Activated effector memory CD4-positive, alpha-beta T cell treated with Interleukin-2 at 50 U/mL for 16 hours (primary cell): ENCODE measurements at places on chromosomes 5 and 9.

GRCh38 chr5:50501491-50502228 lies 60.6 kb upstream of the EMB start:
- no peak for DNase-seq

- DNase-seq, result no peak
Measured at GRCh38 chr5:34695275-34696027, 39.3 kb downstream of the RAI14 start.

GRCh38 chr9:27125030-27125429 lies 16.0 kb downstream of the TEK start:
- DNase-seq, result no peak

DNA sequence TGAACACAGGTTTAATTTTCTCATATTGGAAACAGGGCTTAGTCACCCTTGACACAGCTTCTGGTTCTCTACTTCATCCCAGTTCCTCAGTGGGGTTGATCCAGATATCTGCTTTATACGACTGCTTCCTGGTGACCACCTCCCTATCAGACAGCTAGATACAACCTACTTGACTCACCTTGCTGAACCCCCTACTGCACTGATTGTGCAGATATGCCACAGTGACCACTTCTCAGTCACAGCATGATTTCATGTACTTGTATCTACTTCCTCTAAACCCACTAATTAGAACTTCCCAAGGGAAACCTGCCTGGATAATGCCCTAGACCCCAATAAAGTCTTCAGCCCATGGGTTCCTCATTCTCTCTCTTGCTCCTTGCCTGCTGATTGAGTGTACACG lies 18.4 kb upstream of the RFK start:
- DNase-seq, result no peak

DNA sequence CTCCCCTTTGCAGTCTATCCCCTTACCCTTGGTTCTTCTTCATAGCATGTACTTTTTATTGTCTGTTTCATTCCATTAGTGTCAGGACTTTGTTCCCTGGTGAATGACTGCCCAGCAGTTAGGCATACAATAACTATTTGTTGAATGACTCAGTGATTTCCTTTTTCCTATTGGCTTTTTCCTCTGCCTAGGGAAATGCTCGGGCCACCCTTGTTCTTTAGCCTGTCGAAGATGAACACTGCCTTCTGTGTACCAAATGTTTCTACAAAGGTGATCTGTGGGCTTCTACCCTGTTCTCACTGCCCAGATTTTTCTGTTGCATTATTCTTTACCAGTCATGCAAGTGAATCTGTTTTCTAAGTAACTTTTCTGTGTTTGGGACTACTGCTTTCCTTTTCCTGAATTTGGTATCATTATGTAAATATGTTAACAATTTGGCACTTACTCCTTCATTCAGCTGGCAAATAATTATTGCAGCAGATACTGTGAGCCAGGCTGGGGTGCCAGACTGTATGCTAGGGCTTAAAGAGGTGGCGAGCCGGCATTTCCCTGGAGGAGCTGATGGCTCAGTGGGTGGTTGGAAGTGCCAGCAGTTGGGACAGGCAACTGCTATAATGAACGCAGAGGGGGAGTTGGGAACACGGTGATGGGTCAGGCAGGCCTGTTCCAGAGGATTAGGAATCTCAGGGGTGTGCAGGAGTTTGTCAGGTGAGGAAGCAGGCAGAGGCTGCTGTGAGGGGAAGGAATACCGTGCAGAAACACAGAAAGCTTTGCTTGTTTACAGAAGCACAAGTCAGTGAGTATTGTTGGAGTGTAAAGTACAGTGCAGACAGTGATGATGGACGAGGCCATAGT lies 30.6 kb downstream of the KDM4C start:
- DNase-seq, result no peak

DNA sequence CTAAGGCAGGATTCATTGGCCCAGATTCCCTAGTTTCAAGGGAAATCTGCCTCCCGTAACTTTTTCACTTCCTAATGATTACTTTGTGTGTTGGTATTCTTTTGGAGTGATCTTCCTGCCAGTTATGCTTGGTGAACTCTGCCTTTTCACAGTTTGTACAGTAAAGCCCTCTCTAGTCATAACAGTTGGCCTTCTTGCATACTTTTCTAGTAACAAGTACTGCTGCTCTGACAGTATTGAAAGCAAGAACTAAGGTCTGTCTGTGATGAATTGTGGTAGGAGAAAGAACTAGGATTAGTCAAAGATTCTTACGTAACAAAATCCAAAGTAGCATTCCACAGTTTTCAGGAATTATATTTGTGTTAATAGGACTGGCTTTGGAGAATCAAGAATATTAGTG lies 1457.2 kb upstream of the WWC1 start:
- no peak for DNase-seq

DNA sequence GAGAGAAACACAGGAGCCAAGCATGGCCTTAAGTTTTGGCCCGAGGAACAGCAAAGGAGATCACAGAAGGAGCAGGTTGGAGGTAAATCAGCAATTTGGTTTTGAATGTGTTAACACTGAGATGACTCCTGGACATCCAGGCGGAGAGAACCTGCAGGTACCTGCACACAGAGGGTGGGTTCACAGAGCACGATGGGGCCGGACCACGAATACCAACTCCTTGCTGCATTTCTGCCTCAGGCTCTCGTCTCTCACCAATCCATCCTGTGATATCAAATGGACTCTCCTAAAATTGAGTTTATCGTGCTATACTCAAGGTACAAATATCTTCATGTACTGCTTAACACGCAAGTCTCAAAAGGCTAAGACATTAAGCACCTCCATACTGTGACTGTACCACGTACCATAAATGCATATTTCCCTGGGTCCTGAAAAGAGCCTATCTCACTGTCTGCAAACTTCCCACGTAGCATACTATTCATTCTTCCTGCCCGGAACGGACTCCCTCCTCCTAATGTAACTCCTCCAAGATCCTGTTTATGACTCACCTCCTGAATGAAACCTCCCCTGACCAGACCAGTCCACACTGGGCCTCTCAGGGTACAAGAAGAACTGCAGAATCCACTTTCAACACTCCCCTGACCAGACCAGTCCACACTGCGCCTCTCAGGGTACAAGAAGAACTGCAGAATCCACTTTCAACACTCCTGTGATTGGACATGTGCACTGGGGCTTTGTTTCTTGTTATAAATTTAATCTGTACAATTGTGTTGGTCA lies 380.8 kb upstream of the RFX3 start:
- no peak for DNase-seq

- DNase-seq, result no peak
Measured at GRCh38 chr5:132044207-132044606, 16.2 kb upstream of the IL3 start.

DNA sequence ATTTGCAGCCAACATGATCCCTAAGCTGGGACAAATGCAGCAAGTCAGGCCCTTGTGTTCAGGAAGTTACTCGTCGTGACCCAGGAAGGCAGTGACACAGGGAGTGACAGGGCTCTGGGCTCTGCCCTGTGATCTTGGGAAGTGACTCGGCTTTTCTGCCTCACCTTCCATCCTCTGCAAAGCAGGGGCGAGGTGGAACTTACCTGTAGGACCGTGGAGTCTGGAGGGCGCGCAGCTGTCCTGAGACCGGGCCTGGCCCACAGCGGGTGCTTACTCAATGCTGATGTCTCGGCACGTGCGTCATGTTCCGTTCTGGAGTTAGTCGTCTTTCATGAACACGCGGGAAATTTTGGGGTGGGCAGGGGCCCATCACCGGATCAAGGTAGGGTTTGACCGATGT lies 22.8 kb upstream of the LPCAT1 start:
- no peak for DNase-seq

DNA sequence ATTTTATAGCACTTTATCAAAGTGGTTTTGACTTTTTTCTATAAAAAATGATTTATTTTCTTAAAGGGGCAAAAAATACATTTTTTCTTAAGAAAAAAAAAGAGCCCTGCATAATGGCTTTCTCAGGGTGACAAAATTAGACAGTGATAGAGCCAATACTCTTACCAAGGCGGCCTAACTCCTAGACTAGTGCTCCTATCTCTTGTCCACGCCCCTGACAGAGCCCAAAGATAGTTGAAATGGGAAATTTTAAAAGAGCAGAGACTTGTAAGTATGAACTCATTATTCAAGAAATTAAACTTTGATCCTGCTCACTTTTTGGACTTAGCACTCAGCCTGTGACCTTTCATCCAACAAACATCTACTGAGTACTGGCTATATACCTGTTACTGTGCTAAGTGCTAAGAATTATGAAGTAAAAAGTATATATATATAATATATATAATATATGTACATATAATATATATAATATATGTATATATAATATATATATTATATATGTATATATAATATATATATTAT lies 1.2 kb downstream of the INVS start:
- DNase-seq, result no peak

GRCh38 chr5:97846643-97847042 lies 663.6 kb upstream of the RIOK2 start:
- no peak for DNase-seq

DNA sequence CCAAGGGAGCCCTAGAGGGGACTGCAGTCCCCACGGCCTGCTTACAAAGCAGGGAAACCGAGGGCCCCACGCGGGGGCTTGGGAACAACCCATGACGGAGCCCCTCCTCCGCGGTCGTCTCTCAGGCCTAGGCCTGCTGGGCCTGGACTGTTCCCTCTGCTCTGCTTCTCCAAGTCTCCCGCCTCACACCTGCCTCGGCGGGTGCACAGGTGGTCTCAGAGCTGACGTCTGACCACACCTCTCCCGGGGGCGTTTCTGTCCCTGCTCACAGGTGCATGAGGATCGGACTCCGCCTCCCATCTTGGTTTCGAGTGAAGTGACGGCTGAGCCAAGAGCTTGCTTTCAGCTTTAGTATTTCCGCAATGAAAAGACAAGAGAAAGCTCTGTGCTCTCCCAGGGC lies 72.1 kb downstream of the MRPL36 start:
- DNase-seq, result no peak

DNA sequence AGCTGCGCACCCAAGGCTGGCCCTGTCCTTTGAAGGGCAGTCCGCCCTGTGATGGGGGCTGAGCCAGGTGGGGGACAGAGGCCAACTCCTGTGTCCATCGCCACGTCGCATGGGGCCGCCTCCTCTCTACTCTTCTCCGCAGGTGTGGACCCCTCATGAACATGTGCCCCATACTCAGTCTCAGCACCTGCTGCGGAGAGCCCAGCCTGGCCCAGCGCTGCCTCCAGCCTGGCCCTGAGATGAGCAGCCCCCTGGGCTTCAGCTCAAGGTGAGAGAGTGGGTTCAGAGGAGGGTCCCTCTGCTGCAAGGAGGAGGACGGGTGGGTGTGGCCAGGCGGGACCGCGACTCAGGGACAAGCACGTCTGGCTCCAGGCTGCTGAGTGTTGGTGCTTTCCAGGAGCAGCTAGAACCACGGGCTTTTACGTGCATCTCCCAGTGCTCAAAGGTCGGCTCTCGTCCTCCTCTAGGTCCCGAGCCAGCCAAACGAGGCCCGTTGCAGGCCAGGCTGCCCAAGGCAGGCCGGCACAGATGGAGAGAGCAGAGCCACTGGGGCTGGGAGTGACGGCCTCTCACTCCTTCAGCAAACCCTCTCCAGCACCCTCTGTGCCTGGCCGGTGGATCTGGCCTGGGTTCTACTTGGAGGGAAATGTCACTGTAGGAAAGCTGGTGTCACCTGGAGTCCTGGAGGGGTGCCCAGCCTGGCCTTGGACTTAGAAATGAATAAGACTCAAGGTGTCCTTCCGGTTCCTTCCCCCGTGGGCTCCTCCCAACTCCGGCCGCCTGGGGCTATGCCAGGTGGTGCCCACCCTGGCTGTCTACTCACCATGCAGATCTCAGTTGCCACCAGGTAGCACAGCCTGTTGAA lies 48.9 kb upstream of the RNF130 start:
- no peak for DNase-seq

GRCh38 chr9:131776473-131776872 lies 36.6 kb upstream of the RAPGEF1 start:
- DNase-seq, result no peak

DNA sequence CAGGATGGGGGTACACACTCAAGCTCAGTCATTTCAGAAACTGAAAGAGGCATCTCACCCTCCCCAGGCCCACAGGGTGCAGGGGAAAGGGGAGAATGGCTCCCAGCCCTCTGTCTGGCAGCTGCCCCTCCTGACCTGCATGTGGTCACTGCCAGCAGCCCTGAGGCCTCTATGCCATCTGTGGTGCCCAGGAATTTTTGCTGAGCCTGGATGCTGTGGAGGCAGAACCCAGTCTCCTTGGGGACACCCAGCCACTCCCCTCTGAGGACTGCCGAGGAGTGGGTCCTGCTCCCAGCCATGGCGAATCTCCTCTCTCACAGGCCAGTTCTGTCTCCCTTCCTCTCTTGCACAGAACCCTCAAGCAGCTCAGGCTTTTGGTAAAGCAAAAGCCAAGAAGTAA lies 104.0 kb upstream of the ALDH1B1 start:
- DNase-seq, result no peak

DNA sequence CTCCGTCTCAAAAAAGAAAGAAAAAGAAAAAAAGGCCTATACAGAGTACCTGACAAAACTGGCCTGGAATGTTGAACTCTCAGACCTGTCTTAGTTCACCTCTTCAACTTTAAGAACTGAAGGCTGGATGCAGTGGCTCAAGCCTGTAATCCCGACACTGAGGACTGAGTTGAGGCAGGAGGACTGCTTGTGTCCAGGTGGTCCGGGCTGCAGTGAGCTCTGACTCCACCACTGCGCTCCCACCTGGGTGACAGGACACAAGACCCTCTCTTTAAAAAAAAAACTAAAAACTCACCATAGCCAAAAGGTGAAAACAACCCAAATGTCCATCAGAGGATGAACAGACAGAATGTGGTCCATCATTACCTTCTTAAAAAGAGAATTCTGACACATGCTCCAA lies 6.4 kb downstream of the MRPL41 start:
- DNase-seq, result no peak

- DNase-seq, result no peak
Measured at GRCh38 chr9:15469406-15469805, 41.4 kb downstream of the PSIP1 start.

DNA sequence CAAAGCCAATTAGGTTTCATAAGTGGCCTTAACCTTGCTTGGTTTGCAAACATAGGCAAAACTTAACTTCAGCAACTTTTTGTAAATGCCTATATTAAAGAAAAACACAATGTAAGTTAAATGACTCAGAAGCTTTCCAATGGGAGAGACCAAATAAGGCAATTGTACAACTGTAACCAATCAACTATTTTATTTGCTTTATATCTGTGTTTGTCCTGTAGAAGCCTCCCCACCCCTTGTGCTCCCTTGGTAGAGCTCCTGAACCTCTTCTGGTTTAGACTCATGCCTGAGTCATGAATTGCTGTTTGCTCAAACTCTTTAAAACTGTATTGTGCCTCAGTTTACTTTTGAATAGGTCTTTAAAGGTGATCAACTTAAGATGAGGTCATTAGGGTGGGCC lies 3.0 kb upstream of the C1QTNF3 start:
- DNase-seq, result no peak

DNA sequence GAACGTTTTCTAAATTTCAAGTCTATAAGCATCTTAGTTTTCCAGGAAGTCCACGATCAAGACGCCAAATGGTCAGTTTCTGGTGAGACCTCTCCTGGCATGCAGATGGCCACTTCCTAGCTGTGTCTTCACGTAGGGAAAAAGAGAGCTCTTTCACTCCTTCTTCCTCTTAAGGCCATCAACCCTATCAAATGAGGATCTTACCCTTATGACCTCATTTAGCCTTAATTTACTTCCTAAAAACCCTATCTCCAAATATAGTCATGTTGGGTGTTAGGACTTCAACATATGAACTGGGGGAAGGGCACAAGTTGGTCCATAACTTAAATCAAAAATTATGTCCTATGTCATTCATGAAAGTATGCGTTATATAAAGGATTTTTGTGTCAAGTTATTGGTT lies 229.5 kb downstream of the ARL15 start:
- DNase-seq, result no peak
